Vagina (tissue), 2 donors: ENCODE measurements at places on chromosomes 5 and 9.

- DNase-seq = no peak
These were observed 42.9 kb upstream of the TRIM32 start for GRCh38 chr9:116644091-116644688.

GRCh38 chr5:4191703-4192102 lies 596.1 kb downstream of the IRX1 start:
- DNase-seq = no peak

DNA sequence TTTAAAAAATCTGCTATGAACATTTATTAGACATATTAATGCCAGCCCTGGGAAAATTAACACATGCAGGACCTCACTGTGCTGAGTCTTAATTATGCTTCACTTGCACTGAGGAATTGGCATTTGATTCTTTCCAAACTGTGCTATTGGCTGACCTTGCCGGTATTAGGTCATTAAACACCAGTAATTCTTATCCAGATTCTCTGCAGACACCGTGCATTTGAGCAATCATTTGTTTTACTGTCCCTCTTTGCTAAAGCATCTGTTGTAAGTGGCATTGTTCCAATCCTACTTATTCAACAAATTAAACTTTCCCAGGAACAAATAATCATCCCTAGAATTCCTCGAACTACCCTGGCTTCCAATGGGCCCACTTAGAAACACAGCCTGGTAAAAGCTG lies 145.0 kb downstream of the SLC12A2 start:
- no peak for DNase-seq

GRCh38 chr5:89968958-89969381 lies 440.6 kb downstream of the CETN3 start:
- DNase-seq = no peak

DNA sequence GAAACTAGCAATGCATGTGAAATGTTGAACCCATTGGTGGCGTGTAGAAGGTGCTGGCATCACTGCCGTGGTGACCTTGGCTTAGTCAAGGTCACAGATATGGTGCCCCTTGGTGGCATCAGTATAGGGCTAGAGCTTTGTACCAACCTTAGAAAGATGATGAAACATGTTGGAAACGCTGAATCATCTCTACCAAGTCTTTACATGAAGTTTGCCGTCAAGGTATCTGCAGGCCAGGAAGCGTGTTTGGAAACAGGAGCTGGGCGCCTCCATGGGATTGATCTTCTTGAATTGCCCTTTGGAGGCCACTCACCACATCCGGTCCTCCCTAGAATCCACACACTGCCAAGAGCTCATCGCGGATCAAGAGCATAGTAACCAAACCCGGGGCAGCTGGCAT lies 16.9 kb upstream of the BOD1 start:
- DNase-seq = no peak

GRCh38 chr9:104934691-104935500 lies 6.9 kb upstream of the ABCA1 start:
- DNase-seq = no peak

- DNase-seq = no peak
These were observed 139.8 kb upstream of the SLC30A5 start for GRCh38 chr5:68953875-68954617.

DNA sequence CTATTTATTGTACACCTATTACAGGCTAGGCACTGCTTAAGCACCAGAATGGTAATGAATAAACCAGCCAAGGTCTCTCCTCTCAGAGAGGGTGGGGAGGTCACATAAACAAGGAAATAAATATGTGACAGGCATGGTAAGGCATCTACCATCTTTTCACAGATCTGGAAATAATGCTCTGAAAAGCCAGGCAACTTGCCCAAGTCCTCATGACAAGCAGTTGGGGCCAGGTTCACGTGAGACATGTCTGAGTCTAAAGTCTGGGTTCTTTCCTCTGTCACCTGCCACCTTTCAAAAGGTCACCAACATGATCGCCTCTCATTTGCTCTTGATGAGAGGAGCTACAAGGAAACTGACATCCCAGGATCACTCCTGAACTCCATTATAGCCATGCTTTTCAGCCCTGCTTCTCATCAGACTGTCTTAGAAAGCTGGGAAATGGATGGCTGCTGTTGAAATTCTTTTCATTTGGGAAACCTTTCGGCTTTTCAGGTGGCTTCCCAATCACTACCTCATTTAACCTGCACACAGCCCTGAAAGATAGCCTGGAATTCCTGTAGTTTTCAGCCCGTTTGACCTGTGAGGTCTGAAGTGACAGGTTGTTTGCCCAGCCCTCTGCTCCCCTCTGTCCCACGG lies 123.1 kb downstream of the CRB2 start:
- DNase-seq = no peak

- no peak for DNase-seq
These were observed 21.4 kb upstream of the HAPLN1 start for GRCh38 chr5:83742089-83742488.

- DNase-seq = no peak
These were observed 81.7 kb downstream of the LHFPL2 start for GRCh38 chr5:78566747-78567425.

DNA sequence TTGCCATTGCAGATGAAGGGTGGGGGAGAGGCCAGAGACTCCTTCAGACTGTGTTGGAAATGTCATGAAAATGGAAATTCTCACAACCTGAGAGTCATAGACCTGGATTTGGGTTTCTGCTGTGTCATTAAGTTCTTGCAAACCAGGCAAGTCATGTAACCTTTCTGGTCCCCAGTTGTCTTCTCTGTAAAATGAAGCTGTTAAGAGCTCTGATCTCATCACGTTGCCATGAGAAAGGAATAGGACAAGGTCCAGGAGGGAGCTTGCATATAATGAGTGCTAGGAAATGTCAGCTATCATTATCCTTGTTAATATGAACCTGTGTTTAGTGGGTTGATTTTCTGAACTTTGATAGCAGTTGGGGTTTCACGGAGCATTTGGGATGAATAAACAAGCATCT lies 59.1 kb downstream of the FGF1 start:
- DNase-seq = no peak

- no peak for DNase-seq
These were observed 1.2 kb upstream of the GPBP1 start for GRCh38 chr5:57172466-57173318.

DNA sequence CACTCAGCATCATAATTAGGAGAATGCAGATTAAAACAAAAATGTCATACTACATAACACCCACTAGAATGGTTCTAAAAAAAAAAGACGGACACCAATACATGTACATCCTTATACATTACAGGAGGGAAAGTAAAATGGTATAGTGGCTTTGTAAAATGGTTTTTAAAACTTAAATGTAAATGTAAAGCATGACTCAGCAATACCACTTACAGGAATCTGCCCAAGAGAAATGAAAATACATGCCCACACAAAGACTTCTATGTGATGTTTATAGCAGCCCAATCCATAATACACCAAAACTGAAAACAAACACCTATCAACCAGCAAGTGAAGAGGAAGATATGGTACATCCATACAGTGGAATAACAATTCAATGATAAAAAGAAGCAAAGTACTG lies 939.1 kb upstream of the ACO1 start:
- no peak for DNase-seq

GRCh38 chr5:56123531-56124243 lies 109.4 kb downstream of the ANKRD55 start:
- no peak for DNase-seq

DNA sequence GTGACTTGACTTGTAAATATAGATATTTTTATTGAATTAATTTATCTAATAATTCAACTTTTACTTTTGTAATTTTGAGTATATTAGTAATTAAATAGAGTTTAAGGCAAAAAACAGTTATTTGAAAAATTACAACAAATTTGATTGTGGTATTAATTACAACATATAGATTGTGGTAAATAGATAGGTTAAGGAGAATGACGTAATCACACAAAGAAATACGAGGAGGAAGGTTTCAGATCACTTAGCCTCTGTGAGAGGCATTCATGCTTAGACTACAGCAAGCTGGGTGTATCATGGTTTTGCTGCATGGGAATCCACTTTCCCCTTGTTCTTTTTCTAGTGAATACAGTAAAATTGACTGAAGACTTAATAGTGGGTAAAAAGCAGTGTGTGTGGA lies 878.4 kb upstream of the EDIL3 start:
- DNase-seq = no peak

GRCh38 chr5:58002323-58002722 lies 457.6 kb downstream of the PLK2 start:
- no peak for DNase-seq

DNA sequence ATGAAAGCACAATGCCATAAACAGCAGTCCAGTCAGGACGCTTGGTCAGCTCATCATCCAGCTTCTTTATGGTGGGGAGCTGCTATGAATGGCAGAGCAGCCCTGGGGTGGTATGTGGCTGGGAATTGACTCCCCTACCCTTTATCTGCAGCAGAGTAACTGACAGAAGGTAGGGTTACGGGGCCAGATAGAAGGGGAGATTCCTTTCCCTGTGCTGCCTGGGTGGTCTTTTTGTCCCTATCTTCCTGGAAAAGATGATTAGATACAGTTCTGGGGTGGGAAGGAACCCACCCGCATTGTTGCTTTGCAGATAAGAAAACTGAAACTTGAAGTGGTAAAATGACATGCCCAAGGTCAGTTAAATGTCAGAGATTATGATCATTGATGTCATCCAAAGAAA lies 405.5 kb downstream of the ARHGEF28 start:
- DNase-seq = no peak

DNA sequence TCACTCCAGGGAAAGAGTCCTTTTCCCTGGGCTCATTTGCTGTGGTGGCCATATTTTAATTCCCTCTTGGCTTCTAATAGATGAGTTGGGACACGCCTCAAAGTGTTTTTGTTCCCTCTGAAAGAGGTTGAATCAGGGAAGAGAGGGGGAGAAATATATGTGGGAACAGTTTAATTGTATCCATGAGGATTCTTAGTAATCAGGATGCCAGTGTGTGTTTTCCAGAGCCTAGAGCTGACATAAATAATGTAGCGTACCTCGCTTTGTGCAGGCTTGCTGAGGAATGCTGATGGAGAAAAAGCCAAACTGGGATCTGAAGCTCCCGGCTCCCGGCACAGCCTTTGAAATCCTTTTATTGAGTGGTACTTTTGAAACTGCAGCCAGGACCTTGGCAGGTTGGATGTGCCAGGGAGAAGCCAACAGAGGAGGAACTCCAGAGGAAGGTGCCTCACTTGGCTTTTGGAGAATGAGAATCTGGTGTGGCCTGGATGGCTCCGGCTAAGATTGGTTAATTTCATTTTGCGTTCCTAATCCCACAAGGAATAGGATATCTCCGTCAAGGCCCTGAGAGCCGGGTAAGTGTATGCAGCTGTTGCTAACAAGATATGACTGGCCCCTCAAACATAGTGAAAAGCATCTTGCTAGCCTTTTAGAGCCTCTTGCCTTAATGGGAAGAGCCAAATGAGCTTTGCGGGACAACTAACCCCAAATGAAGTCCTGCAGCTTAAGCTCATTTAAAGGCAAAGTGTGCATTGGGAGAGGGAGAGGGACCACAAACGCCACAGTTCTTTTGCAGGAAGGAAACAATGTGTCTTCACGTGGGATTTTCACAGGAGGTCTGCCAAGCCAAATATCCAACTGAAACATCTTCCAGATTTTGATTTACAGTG lies 471.1 kb upstream of the WWC1 start:
- no peak for DNase-seq

- no peak for DNase-seq
These were observed 17.2 kb downstream of the EBF1 start for GRCh38 chr5:159082474-159082873.

DNA sequence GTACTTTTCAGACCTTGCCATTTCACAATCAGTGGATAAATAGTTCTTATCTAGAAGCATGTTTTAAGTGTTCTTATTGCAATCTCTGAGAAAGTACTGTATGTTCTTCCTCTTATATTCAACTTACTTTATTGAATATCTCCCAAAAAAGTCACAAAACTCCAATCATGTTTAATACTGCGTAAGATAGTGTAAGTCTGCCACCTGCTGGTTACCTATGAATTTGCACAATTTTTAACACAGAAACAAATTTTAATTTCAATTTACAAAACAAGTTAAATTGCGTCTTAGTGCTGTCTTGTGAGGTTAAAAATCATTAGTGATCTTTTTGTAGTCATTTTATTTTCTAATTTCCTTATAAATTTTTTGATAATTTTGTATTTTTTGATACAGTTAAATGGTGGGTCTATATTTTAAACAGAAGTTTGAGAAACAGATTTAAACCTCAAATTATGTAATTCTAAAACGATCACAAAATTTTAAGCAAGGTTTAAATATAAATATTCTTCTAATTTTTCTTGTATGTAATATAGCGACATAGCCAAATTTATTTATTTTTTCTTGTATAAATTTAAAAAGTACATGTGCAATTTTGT lies 115.8 kb downstream of the EMB start:
- DNase-seq = no peak

DNA sequence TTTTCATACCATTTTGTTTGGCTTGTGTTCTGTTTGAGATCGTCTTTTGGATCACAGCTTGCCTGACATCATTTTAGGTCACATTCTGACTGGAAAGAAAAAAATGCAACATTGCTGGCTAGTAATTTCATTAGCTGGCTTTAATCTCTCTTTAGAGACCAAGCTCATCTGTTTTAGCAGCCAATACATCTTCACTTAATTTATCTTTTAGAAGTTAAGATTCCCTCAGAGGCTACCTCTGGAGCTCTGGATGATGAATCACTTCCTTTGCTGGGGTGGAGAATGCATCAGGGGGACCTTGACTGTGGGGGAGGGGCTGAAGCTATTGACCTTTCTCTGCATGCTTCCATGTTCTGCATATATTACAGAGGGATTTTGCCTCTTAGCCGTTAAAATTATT lies 181.5 kb upstream of the OTULINL start:
- DNase-seq = no peak

- peak; percentile 61 for DNase-seq
These were observed 116.1 kb upstream of the SPOCK1 start for GRCh38 chr5:137615171-137615775.

DNA sequence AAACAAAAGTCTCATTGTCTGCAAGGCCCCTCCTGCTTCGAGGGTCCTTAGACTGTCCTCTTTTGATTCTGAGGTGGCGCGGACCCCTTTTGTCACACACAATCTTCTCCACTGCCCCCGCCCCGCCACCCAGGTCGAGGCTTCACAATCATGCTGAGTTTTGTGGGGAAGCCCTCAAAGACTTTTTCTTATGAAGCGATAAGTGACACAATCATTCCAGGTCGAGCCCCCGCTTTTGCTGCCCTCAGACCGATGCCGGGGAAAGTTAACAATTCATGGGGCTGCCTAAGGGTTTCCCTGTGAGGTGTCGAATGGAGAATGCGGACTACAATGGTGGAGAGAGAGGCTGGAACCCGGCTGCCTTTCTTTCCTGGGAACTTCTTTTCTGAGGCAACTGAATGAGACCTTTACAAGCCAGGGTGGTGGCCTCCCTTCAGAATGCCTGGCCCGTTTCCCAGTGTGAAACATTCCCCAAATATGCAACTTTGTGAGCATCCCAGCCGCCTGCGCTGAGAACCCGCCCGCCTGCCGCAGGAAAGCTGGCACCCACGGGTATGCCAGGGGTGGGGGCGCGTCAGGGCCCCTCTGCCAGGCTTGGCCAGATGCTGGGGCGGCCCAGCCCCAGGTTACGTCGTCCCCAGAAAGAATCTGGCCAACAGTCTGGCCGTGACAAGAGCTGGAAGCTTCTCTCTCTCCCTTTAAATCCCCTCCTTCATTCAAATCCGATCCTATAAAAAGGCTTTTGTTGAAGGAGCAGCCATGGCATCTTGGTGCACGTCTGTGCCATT lies 71.9 kb downstream of the MAP1B start:
- no peak for DNase-seq

- DNase-seq = no peak
These were observed 33.4 kb upstream of the NCS1 start for GRCh38 chr9:130138791-130139190.
